Frontal cortex (tissue), 4 donors: ENCODE measurements at places on chromosomes 11 and 22. TPM values are rescaled to one million over a fixed set of nuclear protein-coding genes. Genes with fewer than 3 reads are reported as not detected.
A peak's percentile ranks its signal among the peaks of the same experiment; 100 is the strongest.

ZNRF3 gene
- 7.3 TPM for total RNA-seq

DNA sequence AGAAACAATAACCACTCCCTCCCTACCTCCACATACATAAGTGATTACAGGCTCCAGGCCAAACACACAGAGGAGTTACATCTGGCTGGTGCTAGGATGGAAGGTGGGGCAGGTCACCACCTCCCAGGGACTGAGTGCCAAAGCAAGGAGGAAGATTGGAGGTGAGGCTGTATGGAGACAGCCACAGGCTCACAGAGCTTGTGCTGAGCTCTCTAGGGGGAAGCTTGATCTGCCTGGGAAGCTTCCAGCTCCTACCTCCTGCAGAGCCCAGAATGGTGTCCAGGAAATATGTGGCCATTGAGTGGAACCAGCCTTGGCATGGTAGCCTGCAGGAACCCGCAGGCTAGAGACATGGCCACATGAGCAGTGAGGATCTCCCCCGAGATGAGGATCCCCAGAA lies 3.6 kb upstream of the MED15 start:
- no peak for DNase-seq

NLRP14 gene
- total RNA-seq: 0.41 TPM

ARHGAP8 gene
- 1.2 TPM for total RNA-seq

- no peak for DNase-seq
These were observed 16.3 kb downstream of the PARVA start for GRCh38 chr11:12393691-12394090.

GRCh38 chr11:22371160-22371559 lies 33.0 kb downstream of the SLC17A6 start:
- DNase-seq: no peak

- no peak for DNase-seq
These were observed 344.6 kb upstream of the C11orf87 start for GRCh38 chr11:109077291-109077920.

- no peak for DNase-seq
These were observed 1288.6 kb upstream of the CNTN5 start for GRCh38 chr11:97732011-97732632.

DNA sequence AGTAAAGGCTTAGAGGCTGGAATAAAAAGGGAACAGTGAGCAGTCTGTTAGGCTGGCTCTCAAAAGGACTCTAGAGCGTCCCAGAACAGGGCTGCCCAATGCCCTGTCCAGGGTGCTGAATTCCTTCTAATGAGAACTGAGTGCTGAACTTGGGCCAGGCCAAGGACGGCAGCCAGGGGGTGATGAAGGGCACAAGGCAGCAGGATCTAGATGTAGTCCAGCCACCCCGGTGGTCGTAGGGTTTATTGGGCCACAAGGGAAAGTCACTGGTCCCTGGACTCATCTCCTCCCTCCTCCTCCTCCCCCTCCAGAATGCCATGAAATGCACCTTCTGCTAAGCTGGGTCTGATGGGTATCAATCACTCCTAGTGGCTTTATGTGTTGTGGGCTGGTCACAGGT lies 19.2 kb downstream of the NPTXR start:
- DNase-seq: peak; percentile 68

DNA sequence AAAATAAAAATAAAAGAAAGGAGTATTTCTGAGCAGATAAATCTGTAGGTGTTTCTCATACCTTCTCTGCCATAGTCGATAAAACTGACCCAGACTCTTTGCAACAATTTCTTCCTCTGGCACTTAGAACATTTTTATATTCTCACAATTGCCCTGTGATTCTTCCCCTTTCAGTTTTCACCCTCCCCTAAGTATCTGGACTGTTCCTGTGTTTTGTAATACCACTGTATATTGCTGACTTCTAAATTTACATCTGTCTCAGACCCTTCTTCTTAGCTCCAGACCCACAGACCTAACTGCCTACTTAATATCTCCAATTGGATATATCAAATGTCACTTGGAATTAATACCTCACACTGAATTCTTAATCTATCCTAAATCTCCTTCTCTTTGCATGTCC lies 133.4 kb upstream of the DDI1 start:
- DNase-seq: no peak

- DNase-seq: no peak
These were observed 1.9 kb upstream of the LIF start for GRCh38 chr22:30248484-30248883.

DNA sequence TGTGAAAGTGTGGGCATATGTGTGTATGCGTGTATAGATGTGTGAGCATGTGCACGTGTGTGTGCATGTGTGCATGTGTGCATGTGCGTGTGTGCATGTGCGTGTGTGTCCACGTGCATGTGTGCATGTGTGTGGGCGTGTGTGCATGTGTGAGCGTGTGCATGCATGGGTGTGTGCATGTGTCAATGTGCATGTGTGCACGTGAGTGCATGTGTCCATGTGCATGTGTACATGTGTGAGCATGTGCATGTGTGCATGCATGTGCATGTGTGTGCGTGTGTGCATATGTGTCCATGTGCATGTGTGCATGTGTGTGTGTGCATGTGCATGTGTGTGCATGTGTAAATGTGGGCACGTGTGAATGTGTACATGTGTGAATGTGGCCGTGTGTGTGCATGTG lies 95.3 kb downstream of the ST3GAL4 start:
- DNase-seq: no peak

OR5A1 gene
- total RNA-seq: not detected

- no peak for DNase-seq
These were observed 79.0 kb downstream of the SCN3B start for GRCh38 chr11:123575441-123575840.

DNA sequence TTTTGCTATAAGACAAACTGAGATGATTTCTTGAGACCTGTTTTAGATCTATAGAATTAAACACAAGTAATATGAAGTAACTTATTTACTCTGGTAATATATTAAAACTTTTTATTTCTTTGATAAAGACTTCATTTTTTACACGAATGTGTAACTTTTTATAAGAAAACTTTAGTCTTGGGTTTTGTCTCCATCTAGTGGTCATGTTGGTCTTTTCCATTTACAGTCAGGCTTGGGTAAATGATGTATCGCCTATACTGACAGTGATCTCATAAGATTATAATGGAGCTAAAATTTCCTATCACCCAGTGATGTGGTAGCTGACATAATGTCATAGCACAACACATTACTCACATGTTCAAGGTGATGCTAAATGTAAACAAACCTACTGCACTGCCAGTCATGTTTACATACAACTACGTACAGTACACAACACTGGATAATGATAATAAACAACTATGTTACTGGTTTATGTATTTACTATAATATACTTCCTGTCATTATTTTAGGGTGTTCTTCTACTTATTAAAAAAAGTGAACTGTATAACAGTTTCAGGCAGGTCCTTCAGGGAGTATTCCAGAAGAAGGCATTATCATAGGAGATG lies 7.5 kb upstream of the C11orf97 start:
- peak; percentile 29 for DNase-seq

DNA sequence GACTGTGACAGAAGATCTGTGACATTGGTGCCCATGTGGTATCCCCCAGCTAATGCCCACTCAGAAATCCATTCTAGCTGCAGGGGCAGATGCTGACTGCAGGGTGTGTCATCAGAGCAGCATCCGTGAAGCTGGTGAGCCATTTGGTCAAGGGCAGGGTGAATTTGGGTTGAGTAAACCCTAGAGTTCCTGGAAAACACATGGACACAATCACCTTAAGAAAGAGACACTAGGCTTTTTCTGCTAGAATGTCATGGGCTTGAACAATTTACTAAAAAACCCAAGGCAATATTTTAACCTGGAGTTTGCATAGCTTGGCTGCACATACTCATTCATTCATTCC lies 100.0 kb downstream of the ADAMTS15 start:
- no peak for DNase-seq

- DNase-seq: no peak
These were observed 6.7 kb downstream of the IFITM10 start for GRCh38 chr11:1743585-1744136.

DNA sequence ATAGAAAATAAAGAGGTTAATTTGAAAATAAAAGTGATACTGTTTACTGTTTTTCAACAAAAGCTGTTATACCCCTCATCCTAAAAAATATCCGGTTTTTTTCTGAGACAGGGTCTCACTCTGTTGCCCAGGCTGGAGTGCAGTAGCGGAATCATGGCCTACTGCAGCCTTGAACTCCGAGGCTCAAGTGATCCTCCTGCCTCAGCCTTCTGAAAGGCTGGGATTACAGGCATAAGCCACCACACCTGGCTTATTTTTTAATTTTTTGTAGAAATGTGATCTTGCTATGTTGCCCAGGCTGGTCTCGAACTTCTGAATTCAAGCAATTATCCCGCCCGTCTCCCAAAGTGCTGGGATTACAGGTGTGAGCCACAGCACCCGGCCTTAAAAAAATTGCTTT lies 35.7 kb downstream of the ALG9 start:
- DNase-seq: no peak
